Stimulated activated CD4-positive, alpha-beta T cell treated with anti-CD3 and anti-CD28 coated beads, Interleukin-12 subunit alpha, Interleukin-12 subunit beta, amount 100 ng/mL, for 48 hours (primary cell): ENCODE measurements at places on chromosomes 1 and 21.

GRCh38 chr1:238501290-238501689 is 610.6 kb upstream of the ZP4 start:
- no peak for DNase-seq

GRCh38 chr1:1308756-1309250 is 406 bp downstream of the PUSL1 start:
- no peak for DNase-seq

GRCh38 chr1:54937469-54937868 is 43.0 kb upstream of the TMEM61 start:
- DNase-seq, result no peak

- DNase-seq, result no peak
Measured at GRCh38 chr1:18069903-18070302, 37.7 kb upstream of the IGSF21 start.

GRCh38 chr1:91402023-91402422 is 2.6 kb downstream of the HFM1 start:
- no peak for DNase-seq

DNA sequence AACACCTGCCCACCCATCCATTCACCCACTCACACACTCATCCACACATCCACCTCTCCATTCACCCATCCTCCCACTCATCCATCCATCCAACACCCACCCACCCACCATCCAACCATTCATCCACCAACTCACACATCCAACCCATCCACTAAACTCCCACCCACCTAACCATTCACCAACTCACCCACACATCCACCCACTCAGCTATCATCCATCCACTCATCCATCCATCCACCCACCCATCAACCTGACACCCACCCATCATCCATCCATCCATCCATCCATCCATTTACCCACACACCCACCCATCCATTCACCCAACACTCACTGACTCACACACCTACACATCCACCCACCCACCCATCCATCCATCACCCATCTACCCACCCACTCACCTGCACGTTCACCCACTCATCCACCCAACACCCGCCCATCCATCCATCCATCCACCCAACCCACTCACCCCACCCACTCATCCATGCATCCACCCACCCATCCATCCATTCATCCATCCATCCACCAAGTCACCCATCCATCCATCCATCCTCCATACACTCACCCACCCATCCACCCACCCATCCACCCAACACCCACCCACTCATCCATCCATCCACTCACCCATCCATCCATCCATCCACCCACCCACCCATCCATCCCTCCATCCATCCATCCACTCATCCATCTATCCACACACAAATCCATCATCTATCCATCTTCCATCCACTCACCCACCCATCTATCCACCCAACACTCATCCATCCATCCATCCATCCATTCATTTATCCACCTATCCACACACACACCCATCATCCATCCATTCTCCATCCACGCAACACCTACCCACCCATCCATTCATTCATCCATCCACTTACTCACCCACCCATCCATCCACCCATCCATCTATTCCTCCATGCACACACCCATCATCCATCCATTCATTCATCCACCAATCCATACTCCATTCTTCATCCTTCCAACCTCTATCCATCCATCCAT is 17.4 kb upstream of the PRDM16 start:
- no peak for DNase-seq

DNA sequence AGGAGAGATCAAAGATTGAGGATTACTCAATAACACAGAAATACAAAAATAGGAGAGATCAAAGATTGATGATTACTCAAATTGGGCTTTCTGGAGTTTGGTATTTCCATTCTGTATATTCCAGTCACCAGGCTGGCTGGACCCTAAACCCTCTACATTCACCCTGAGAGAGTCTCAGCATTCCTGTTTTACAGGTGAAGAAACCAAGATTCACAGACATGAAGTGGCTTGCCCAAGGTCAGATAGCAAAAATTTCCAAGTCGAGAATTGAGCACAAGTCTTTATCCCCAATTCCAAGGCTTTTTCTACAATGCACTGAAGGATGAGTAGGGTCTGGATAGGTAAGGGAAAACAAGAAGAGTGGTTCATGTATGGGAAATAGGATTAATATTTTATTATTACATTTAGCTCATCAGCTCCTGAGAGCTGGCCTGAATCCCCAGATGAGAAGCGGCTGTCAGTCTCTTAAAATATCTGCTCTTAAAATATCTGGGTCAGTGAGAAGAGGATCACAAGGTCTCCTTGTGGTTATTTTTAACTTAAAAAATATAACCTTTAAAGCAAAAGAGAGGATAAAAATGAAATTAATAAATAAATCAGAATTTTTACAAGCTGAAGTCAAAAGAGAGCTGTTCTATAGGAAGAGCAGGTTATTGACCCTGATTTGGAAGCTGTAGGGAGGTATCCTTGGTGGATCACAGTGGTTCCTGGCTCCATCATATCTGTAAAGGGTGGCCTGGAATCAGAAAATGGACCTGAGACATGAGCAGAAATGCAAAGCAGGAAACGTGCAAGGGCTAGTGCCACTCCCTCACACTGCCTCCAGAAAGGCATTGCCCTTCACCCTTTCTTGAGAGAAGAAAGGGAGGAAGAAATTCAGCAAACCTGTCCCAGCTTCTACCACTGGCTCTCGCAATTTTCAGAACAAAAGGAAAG is 29.1 kb upstream of the SEC16B start:
- DNase-seq, result no peak

- no peak for DNase-seq
Measured at GRCh38 chr1:245180496-245181157, 25.8 kb downstream of the KIF26B start.
